Activated naive CD4-positive, alpha-beta T cell treated with anti-CD3 and anti-CD28 coated beads for 36 hours (primary cell): ENCODE measurements at places on chromosomes 4 and X.

DNA sequence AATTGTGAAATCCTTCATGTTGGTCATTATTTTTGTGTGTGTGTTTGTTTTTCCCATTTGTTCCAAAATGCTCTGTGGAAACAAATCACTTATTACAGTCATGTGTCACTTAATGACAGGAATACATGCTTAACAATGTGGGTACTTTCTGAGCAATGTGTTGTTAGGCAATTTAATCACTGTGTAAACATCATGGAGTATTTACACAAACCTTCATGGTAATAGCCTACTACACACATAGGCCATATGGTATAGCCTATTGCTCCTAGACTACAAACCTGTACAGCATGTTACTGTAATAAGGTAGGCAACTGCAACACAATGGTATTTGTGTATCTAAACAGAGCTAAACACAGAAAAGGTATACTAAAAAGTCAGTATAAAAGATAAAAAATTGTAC is 388.9 kb upstream of the PPP1R2C start:
- DNase-seq: no peak

DNA sequence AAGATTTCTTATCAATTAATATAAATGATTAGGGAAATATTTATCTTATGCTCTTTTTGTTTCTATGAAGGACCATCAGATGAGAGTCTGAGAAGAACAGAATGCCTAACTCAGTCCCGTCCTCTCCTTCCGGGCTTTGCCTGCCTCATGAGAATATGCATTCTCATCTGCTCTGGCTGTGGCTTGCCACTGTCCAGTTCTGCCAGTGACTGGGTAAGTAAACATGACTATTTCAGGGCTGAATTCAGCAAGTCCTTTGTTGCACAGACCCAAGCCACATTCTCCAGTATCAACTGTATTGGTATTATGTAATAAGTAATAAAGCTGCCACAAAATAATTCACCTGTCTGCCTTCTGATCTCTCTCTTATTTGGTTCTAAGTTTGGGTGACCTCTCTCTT is 110.7 kb downstream of the WDFY3 start:
- no peak for DNase-seq

GRCh38 chrX:103565752-103566151 is 19.6 kb upstream of the TCEAL4 start:
- no peak for DNase-seq

DNA sequence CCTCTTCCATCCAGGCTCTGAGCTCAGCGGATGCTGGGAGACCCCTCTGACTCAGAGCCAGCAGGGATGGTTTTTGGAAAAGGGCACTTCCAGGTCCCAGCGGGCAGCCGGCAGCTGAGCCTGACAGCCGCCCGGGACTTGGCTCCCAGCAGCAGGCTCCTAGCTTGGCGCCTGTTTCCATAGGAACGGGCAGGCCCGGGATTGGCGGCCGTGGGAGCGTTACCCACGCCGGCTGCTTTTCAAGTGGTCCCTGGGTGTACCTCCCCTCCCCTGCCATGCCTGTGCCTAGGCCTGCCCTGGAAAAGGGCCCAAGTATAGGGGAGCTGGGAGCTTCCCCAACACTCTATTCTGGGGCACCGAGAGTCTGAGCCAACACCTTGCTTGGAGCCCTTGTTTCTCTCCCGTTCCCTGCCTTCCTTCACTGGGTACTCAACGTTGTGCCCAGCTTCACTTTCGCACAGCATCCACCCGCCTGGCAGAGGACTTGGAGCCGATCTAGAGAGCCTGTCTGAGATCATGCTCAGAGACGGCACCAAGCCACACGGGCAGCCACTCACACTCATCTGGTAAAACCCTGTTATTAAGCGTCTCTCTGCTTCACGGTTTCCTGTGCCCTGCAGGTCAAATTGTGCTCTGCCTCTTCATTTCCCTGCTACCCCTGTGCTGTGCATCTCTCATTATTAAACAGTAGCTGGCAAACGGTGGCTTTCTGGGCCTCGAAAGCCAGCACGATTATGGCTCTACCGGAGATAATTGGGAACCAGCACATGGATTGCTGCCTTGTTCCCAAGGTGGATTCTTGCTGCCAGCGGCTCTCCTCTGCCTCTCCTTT is 521.5 kb downstream of the BCOR start:
- DNase-seq: no peak

GRCh38 chr4:23033796-23034195 is 341.1 kb downstream of the GBA3 start:
- no peak for DNase-seq

GRCh38 chrX:118614150-118614549 is 113.3 kb upstream of the IL13RA1 start:
- DNase-seq: no peak

DNA sequence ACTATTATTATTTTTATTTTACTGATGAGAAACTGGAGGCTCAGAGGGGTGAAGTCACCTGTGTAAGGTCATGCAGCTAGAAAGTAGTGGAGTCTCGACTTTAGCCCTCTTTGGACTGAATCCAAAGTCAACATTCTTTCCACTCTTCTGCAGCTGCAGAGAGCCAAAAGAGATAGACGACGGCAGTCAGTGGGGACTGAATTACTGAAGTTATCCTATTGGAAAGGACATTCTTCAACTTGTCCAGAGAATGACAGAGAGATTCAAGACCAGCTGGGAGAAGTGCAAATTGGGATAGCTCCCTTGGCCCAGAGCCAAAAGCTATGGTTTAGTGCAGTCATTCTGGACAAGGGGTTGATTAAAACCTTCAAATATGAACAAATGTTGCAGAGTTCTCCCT is 42.5 kb downstream of the VGLL1 start:
- no peak for DNase-seq

DNA sequence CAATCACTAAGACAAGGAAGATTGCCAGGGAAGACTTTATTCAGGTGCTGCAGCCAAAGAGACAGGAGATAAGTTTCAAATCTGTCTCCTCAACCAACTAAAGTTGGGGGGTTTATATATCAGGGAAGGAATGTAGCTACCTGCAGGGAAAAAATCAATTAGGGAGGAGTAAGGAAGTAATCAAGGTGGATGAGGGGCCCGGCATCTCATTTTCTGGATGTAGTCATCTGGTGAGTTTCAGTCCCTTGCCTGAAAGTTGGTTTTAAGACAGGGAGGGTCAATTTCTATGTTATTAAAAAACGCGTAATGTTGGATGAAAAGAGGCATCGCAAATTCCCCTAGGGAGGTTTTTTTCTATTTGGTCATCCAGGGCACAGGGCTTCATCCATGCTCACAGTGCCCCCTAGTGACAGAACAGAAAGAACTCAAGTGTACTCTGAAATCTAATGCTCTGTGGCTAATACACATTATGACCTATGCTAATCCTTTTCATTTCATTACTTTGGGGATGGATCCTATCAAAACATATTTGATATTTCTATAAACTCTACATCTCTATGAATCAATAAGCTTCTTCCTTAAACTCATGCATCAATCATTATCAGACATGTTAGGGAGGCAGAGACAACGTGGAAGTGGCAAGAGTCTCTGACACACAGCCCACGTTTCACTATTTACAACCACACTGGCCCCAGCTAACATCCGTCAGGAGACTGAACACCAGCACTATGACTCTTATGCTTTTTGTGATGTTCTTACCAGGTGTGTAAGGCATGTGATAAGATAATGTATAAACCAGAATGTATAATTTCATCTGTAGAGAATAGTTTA is 1577.0 kb upstream of the TENM3 start:
- DNase-seq: peak; percentile 42

GRCh38 chr4:177103619-177104018 is 206.1 kb upstream of the NEIL3 start:
- DNase-seq: no peak

- no peak for DNase-seq
These were observed 116.1 kb upstream of the PLAC1 start for GRCh38 chrX:134774190-134775048.

- DNase-seq: no peak
These were observed 92.7 kb downstream of the USP46 start for GRCh38 chr4:52566136-52567031.

DNA sequence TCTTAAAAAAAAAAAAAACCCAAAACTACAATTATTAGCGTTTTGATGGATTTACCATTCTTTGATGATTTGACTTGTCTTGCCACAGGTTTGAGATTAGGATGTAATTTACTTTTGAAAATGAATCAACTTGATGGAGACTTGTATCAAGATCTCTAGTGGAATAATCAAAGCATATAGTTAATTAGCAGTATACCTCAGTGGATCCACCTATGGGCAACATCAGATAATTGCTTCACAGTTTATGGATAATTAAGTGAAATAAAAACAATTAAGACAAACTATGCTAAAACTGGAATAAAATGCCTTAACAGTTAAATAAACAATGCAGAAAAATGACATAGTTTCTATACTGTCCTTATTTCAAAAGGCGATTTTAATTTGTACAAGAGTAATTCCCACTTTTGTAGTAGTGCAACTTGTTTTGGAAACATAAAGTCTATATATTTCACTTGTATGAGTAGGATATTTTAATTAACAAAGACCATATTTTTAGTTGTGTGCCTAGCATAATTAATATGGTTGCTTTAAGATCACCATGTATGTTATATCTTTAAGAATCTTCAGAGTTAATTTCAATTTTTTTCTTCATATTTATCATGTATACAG is 4.2 kb downstream of the CPEB2 start:
- DNase-seq: no peak

GRCh38 chr4:172601195-172601594 is 567.4 kb upstream of the GALNT7 start:
- DNase-seq: no peak

DNA sequence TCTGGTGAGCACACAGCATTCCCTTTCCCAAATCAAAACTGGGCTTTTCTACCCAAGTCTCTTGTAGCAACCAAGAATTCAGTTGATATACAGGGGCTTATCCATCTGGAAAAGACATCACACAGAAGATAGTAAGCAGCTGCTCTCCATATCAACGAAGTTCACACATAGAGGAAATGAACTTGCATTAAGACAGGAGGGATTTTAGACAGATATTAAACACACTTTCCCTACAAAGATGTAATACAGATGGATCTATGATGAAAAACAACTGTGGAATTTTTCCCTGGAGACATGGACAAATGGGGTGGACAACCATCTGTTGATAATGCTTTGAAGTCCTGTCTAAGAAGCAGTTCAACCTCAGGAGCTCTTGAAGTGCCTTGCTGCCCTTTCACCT is 9.8 kb upstream of the PDE5A start:
- DNase-seq: no peak

- DNase-seq: no peak
These were observed 91.6 kb downstream of the HMX1 start for GRCh38 chr4:8780086-8780485.

DNA sequence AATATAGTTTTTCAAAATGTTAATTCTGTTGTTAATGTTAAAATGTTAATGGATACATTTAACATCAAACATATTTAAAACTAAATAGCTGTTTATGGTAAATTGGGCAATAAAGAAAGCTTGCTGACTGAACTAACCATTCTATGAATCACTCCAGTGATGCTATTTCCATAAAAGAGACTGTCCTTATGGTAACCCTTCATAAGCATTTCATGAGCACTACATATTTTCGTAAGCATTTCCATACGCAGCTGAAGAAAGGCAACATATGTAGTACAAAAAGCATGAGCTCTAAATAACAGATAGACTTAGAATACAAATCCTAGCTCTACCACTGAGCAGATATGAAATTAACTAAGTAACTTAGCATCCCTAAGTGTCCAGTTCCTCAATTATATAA is 188.9 kb downstream of the COL25A1 start:
- no peak for DNase-seq

DNA sequence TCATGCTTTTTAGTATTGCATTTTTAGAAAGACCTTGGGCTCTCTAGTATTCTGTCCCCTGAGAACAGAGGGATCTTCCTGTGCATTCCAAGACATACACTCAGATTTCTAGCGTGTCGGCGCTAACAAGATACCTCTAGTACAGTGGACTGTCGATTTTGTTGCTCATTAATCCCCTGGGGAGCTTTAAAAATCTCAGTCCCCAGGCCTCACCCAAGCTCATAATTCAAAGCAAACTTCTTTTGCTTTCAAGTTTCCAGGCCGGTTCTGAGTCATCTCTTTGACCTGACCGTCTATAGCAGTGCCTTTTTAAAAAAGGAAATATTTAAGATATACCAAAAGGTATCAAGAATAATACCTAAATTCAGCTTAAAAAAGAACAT is 137.0 kb downstream of the AMMECR1 start:
- DNase-seq: no peak

- no peak for DNase-seq
These were observed 58.6 kb downstream of the AREG start for GRCh38 chr4:74503580-74503979.

GRCh38 chrX:150352114-150352513 is 11.0 kb upstream of the MAMLD1 start:
- no peak for DNase-seq

GRCh38 chrX:63993936-63994335 is 208.9 kb upstream of the ARHGEF9 start:
- DNase-seq: no peak

- DNase-seq: no peak
These were observed 85.4 kb downstream of the RPS3A start for GRCh38 chr4:151184523-151185458.

GRCh38 chr4:2924286-2924685 is 38.9 kb downstream of the NOP14 start:
- DNase-seq: no peak

- DNase-seq: no peak
These were observed 244.8 kb upstream of the PSAPL1 start for GRCh38 chr4:7679406-7680040.

DNA sequence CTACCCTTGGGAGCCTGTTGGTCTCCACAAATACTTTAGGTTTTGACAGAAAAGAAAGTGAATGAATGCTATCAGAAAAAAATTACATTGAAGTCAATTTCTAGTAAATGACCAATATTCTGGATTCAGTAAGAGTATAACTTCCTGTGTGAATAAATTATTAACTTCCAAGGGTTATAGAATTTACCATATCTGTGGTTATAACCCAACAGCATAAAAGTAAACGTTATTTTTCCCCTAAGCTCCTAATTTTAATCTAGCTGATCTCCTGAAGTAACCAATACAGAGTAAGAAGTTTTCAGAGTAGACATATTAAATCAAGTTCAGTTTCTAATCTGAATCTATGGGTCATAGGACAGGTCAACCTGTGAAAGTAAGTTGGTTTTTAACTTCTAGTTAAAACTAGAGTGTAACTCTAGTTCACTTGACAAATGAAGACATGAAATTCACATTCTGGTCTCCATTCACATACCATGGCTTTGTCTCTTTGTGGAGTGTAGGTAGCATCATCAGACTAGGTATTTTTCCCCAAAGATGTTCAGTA is 22.8 kb downstream of the DTHD1 start:
- DNase-seq: no peak

GRCh38 chr4:25875281-25875745 is 12.5 kb upstream of the SEL1L3 start:
- no peak for DNase-seq

DNA sequence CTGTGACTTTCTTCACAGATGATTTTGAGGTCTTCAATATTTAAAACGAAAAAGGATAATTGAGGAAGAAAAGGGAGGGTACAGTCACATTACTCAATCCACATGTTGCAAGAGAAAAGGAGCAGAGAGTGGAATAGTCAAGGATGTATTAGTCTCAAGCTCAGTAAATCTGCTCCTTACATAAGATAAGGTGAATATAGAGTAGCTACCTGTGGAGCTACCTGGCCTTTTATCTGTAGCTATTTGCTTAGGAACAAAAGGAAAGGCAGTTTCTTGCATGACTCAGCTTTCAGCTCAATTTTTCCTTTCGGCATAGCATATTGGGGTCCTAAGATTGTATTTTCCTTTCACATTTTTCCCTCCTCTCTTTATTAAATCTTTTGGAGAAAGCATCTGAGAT is 26.3 kb upstream of the ACTRT1 start:
- DNase-seq: no peak
